Esophagus squamous epithelium (tissue), 5 donors: ENCODE measurements at places on chromosomes 6 and 20.

GRCh38 chr6:6470123-6470522 lies 118.4 kb upstream of the LY86 start:
- DNase-seq = no peak

DNA sequence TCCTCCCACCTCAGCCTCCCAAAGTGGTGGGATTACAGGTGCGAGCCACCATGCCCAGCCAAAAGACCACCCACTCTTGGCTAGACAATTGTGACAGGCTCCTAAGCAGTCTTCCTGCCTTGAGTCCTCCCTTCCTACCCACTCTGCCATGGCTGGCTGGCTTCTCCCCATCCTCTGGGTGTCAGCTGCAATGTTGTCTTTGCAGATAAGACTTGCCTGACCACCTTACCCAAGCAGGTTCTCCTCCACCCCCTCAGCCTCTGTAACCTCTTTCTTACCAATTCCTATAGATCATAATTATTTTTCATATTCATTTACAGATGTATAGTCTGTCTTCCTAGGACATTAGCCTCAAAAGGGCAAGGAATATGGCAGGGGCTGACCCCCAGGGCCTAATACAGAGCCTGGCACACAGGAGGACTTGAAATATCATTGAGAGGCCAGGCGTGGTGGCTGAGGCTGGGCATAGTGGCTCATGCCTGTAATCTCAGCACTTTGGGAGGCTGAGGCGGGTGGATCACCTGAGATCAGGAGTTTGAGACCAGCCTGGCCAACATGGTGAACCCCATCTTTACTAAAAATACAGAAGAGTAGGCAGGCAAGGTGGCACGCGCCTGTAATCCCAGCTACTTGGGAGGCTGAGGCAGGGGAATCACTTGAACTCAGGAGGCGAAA lies 28.7 kb upstream of the SPAG4 start:
- DNase-seq = no peak

- no peak for DNase-seq
Measured at GRCh38 chr6:111478749-111479148, 4.3 kb downstream of the REV3L start.

DNA sequence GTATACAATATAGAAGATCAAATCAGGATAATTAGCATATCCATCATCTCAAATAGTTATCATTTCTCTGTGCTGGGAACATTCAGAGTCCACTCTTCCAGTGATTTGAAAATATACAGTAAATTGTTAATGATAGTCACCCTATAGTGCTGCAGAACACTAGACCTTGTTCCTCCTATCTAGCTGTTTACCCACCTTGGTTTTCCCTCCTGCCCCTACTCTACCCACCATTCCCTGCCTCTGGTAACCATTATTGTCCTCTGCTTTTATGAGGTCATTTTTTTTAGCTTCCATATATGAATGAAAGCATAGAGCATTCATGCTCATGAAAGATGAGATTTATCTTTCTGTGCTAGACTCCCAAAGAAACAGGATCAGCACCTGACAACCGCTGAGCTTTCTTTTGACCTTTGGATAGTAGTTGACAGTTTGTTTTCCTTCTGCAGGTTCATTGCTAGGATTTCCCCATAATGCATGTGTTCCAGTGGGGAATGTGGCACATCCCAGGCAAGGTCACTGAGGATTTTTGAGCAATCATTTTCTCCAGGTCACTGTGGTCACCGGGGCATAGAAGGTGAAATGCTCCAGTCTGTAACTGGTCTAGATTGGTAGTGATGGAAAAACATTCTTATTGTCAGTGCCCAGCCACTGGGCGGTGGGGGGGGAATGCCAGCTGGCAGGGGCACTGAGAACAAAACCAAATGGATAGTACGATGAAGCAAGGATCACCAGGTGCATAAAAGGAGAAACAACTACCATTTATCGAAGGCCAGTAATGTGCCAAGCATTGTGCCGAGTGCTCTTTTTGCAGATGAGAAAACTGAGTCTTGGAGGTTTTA lies 33.6 kb upstream of the BCAS1 start:
- DNase-seq = no peak

GRCh38 chr6:134519465-134519864 lies 201.6 kb upstream of the SGK1 start:
- peak; percentile 18 for DNase-seq

GRCh38 chr20:2385026-2385425 lies 4.3 kb downstream of the TGM6 start:
- no peak for DNase-seq

DNA sequence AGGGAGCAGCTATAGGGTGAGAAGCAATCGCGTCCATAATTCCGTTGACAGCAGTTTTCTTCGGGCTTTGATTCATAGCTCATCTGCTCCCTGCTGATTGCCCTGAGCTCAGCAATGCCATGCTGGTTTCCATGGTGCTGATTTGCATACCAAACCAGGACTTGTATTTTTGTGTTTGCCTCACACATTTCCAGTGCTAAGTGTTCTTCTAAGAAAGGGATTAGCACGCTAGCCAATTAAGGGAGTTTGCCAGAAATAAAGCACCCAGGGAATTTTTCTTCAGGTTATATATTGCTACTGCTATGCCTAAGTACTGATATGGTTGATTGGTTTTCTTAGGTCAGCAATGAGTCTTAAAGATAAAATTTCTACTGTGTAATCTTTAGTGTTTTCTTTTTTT lies 177.6 kb downstream of the PLCB1 start:
- no peak for DNase-seq

DNA sequence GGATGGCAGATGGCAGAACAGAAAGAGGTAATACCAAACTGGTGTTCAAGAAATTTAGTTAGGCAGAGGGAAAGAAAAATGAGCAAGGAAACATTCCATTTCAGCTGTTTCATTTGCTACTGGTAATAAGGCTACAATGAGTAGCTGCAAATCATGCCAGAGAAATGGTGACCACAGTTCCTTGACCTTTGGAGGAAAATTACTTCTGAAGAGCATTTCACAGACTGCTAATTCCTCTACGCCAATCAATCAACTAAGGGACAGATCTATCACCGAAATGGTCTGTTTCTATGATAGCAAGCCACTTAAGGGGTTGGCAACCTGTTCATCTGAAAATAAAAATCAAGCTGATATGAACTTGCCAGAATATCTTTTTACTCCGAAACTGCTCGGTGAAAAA lies 119.5 kb downstream of the PTPRK start:
- no peak for DNase-seq

GRCh38 chr6:82015043-82015442 lies 232.5 kb downstream of the IBTK start:
- no peak for DNase-seq

- DNase-seq = no peak
Measured at GRCh38 chr6:155504848-155505607, 49.4 kb upstream of the NOX3 start.

- DNase-seq = no peak
Measured at GRCh38 chr6:33846226-33846625, 42.4 kb upstream of the MLN start.

- DNase-seq = no peak
Measured at GRCh38 chr6:111601886-111602285, 3.8 kb downstream of the TRAF3IP2 start.

GRCh38 chr6:127115746-127116145 lies 2.7 kb upstream of the RSPO3 start:
- DNase-seq = no peak

DNA sequence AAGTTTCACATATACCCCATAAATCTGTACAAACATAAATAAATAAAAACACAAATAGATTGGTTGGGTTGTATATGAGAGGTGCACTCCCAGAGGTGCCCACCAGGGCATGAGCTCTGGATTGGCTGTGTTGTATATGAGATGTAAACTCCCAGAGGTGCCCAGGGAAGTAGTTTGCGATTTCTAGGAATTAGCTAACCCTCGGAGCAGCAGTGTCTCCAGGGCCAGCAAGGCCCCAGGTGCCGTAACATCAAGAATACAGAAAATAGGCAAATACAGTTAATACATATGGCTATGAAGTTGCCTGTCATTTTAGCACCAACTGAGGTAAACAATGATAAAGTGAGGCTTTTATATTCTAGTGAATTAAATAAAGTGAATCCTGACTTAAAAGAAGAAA lies 5.4 kb upstream of the GINM1 start:
- no peak for DNase-seq

DNA sequence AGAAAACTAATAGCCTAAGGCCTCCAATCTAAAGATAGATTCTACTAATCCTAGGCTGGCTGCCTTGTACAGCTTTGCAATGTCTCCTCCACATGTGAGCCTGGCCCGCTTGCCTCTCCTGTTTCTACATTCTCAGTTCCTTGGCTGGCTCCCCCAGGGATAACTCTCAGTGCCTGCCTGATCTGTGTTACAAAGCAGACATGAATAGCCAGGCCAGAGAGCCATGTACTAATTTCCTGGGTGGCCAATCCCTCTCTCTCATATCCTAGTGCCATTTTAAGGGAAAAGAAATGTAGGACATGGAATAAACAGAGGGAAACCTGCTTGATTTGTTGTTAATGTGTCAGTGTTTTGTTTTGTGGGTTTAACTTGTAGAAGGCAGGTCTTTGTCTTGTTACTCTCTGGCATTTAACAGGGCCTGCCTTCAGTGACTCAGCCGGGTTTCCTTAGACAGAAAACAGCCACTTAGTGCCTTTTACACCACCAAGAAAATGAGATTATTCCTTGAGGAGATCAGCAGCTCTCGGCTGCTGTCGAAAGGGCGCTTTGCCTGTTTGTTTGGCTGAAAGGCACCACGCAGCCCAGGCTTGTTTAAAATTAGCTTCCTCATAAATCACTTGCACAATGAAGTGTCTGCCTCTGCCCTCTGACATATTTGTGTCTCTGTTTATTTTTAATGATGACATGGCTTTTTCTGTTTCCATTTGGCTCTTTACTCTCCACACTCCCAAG lies 702.7 kb downstream of the MAFB start:
- no peak for DNase-seq

DNA sequence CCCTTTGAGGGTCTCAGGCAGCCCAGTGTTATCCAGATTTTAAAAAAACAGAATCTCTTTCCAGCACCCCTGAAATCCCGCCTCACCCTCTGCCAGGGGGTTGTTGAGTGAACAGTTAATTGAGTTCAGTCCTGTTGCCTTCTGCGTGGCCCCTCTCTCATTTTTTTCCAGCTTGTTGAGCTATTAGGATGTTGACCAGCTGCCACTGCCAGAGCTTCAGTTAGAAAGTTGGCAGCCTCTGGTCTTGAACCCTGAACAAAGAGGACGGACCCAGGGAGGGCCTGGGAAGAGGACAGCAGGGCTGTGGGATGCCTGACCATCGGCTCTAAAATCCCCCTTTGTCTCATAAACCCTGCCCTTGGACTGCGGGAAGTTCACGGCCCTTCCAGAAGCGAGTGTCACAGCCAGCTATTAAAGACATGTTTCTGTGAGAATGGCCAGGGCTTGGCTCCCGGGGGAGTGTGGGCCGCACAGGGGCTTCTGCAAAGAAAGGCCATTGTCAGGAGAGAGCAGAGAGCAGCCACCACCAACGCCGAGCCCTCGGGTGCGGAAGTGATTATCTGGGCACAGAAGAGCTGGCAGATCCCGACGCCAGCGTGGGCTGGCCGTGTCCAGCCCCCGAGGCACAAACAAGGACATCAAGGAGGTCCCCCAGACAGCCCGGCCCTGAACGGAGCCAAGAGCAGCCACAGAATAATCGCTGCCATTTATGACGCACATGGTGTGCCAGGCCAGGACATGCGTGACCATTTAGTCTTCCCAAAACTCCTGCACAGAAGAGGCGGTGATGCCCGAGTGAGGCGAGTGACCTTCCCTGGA lies 189.0 kb downstream of the ANKRD60 start:
- DNase-seq = no peak

- DNase-seq = no peak
Measured at GRCh38 chr6:83911278-83911677, 51.8 kb downstream of the CYB5R4 start.

DNA sequence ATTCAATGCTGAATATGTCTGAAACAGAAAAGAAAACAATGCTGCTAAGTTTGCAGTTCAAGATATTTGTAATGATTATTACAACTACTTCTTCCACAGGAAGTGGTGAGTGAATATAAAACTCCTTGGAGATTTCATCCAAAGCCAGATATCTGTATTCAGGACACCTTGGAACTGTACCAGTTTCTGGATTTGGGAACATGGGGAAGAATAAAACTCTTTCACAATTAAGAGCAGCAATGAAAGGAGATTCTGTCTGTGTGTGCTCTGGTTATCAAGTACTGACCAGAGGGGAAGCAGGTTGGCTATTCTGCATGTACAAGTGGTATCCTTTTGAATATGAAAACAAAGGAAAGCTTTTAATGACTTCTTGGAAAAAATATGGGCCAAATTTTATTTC lies 21.1 kb downstream of the ELOVL2 start:
- DNase-seq = no peak

DNA sequence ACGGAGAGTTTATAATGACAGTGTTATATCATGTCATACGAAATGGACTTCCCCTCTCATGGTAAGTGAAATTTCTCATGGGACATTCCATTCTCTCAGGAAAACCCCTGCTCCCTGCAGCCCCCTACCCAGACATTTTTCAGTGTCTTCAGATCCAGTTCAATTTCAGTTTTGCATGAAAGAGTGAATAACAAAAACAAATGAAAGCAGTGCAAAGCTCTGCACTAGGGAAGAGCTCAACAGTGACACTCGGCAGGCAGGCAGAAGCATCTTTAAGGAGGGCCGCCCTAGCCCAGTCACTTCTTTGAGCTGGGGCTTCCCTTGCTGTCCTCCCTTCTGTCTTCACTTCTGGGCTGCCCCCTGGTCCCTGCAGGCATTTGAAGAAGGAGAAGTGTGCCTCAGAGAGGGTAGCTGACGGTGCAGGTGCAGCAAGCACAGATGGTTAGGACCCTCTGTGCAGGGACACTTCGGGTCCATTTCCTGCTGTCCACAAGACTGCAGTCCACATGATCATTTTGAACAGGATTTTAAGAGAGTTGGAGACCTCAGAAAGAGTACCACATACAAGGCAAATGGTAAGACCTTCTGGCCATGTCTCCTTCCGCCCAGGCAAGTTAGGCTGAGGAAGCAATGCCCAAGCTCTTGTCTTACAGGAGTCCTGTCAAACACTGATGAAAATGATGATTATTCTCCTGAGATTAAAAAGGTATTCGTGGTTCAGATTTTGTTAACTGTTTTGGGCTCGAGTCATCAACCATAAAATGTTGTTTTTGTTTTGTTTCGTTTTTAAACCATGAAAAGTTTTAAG lies 5.4 kb upstream of the DUSP22 start:
- no peak for DNase-seq

- DNase-seq = no peak
Measured at GRCh38 chr6:7996538-7997111, 67.6 kb downstream of the BLOC1S5 start.

DNA sequence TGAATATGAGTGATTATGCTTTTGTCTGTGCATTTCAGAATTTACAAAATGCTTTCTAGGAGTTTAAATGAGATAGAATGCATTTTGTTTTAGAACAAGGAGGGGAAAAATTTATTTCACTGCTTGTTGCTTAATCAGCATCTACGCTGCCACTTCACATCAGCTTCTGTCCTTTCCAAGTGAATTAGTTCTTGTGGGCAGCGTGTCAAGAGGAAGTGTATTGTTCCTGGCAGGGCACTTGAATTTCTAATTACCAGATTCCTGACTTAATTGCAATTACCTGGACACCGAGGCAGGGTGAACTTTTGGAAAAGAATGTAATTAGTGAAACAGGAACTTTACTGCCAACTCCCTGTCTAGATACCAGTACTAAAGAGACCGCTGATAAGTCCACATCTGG lies 263.5 kb downstream of the TMEM242 start:
- DNase-seq = no peak

GRCh38 chr6:98047164-98047563 lies 764.1 kb upstream of the MMS22L start:
- DNase-seq = no peak
